KG1 (cell line): ENCODE measurements at places on chromosomes 6 and 20.

GRCh38 chr6:81572020-81572419 lies 180.5 kb downstream of the TENT5A start:
- DNase-seq, result no peak

DNA sequence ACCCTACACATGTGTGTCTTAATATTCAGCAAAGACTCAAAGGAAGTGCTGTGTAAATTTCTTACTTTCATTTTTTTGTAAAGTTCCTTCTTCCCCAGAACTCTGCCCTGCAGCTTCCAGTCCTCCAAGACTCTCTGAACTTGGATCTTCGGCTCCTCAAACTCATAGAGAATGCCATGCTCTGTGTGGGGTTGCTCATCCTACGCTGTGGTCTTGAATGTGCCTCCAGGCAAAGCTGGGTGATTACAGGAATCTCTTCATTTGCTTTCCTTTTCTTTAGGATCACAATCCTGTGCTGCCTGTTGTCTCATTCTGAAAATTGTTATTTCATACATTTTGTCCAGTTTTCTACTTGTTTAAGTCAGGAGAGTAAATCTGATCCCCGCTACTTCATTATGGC lies 14.5 kb upstream of the CDC5L start:
- DNase-seq, result no peak

- DNase-seq, result no peak
Observed at GRCh38 chr6:109515781-109516409, 32.9 kb upstream of the ZBTB24 start.

- DNase-seq, result no peak
Observed at GRCh38 chr6:149266659-149267058, 50.9 kb upstream of the TAB2 start.

GRCh38 chr20:11890331-11891076 lies 27.2 kb upstream of the BTBD3 start:
- DNase-seq, result peak; percentile 84

GRCh38 chr6:168732676-168733075 lies 291.7 kb downstream of the SMOC2 start:
- DNase-seq, result no peak

DNA sequence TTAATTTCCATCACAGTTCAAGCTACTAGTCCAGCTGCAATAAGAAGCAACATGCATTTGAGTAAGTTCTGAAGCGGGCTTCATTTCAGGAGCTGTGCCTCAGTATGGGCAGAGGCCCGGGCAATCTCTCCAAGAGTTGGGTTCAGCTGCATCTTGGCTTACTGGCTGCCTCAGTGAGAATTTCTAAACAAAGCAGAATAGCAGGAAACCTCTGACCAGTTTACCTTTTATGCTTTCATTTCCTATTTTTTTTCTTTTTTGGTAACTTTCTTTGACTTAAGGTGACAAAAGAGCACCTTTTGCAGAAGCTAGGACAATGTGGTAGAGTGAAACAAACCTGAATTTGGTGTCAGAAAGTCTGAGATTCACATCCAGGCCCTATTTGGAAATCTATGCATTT lies 51.0 kb upstream of the FBXO30 start:
- DNase-seq, result no peak

DNA sequence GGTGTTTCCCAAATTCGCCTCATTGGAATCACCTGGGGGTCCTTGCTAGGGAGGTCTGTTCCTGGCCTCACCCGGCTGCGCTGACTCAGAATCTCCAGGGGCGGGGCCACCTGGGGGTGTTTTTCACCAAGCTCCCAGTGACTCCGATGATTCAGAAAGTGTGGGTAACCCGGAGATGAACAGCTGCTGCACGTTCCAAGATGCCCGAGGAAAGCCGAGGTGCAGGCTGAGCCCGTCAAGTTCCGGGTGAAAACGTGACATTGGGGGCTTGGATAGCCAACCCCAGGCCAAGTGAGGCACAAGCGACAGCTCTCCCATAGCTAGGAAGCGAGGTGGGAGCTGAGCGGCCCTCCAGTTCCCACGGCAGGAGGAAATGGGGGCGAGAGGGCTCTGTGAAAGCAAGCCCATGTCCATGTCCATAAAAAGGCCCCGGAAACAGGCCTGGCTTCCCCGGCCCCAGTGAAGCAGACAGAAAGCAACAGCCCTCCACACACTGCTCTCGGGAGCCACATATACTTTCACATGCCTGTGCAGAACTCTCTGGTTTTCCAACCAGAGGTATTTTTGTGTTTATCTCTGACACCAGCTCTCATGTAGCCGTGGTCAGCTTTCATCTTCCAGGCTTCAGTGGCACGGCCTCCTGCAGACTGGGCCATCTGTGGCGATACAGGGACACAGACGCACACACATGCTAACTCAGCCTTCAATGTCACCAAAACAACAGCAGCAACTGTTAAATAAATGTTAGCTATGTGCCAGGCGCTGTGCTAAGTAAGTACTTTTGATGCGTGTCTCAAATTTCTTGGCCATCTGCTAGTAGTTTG lies 90.7 kb upstream of the CCDC28A start:
- DNase-seq, result no peak

GRCh38 chr6:108250240-108250866 lies 10.5 kb downstream of the SNX3 start:
- DNase-seq, result no peak

GRCh38 chr6:132961122-132961521 lies 146.8 kb downstream of the RPS12 start:
- DNase-seq, result no peak

GRCh38 chr6:67933278-67933677 lies 701.8 kb upstream of the ADGRB3 start:
- no peak for DNase-seq

DNA sequence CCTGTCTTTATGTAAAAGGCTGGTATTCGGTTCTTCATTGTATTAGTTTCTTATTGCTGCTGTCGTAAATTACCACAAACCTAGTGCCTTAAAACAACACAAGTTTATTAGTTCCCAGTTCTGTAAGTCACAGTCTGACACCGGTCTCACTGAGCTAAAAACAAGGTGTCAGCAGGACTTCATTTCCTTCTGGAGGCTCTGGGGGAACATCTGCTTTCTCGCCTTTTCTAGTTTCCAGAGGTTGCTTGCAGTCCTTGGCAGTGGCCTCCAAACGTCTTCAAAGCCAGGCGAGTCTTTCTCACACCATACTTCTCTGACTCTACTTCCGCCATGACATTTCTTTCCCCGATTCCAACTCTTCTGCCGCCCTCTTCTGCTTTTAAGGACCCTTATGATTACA lies 43.0 kb upstream of the ZFAND3 start:
- DNase-seq, result no peak

- DNase-seq, result peak; percentile 33
Observed at GRCh38 chr20:10469599-10469998, 34.5 kb downstream of the SLX4IP start.

- no peak for DNase-seq
Observed at GRCh38 chr20:46923550-46923949, 28.9 kb downstream of the EYA2 start.

DNA sequence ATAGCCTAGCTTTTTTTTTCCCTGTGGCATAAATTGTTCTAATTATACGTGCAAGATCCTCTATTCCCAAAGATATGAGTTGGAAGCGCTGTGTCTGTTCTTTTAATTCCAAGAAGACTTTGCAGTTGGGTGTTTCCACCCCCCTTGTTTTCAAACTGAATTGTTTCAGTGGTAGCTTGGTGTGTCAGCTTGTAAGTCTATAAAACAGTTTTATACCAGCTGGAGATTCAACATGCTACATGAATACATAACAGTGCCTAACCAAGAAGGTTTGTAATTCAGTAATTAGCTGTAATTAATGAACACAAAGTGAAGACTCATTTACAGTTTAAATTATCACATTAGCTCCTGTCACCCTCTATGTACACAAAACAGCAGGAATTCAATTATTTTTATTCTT lies 154.0 kb downstream of the ZNF217 start:
- no peak for DNase-seq

DNA sequence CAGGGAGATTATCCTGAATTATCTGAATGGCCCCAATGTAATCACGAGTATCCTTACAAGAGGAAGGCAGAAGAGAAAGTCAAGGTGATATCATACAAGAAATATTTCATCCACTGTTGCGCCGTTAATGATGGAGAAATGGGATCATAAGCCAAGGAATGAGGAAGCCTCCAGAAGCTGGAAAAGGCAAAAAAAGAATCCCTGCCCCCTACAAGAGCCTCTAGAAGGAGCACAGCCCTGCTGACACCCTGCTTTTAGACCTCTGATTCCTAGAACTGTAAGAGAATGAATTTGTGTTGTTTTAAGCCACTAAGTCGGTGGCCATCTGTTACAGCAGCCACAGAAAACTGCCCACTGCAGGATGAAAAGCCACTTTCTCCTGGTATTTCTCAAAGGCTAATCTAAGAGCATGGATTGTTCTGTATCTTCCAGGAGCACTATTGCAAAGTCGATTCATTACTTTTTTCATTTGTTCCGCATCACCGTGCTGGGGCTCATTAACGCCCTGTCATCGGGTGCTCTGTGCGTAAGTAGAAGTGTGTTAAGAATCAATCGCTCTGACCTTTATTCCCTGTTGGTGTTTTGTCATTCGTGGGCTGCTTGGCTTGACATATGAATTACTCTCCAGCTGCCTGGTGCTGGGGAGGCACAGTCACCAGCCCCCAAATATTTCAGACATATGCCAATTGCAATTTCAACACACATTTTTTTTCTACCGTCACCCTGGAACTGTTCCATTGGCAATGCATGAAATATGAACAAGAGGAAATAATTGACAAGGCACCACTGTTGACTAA lies 117.0 kb downstream of the PCSK2 start:
- no peak for DNase-seq

- no peak for DNase-seq
Observed at GRCh38 chr6:84773431-84774156, 9.2 kb upstream of the TBX18 start.

- no peak for DNase-seq
Observed at GRCh38 chr20:19012676-19013075, 199.1 kb downstream of the SCP2D1 start.

DNA sequence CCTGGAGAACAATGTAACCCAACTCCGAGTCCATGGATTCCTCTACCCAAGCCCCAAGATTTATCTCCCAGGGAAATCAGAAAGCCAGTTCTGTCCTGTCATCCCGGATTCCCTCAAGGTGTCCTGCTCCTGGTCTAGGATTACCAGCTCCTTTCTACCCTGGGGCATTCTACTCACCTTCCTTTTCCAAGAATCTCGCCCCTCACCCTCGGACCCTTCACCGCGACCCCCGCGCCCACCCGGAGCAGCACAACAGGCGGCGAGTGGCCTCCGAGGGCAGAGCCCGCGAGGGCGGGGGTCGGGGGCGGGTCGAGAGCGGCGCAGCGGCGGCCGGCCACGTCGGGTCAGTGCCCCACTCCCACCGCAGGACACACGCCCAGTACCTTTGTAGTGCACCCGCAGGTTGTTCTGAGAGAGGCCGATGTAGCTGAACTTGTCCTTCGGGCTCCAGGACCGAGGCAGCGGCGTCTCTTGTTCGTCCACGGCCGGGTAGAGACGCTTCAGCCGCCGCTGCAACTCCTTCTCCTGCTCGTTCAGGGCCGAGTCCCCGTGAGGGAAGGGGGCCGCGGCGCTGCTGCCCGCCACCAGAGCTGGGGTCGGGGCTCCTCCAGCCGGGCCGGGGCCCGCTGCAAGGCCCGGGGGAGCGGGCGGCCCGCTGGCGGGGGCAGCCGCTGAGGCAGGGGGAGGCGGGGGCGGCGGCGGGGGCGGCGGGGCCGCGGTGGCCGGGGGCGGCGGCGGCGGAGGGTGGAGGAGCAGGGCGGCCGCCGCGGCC lies 897 bp downstream of the RANBP9 start:
- no peak for DNase-seq

DNA sequence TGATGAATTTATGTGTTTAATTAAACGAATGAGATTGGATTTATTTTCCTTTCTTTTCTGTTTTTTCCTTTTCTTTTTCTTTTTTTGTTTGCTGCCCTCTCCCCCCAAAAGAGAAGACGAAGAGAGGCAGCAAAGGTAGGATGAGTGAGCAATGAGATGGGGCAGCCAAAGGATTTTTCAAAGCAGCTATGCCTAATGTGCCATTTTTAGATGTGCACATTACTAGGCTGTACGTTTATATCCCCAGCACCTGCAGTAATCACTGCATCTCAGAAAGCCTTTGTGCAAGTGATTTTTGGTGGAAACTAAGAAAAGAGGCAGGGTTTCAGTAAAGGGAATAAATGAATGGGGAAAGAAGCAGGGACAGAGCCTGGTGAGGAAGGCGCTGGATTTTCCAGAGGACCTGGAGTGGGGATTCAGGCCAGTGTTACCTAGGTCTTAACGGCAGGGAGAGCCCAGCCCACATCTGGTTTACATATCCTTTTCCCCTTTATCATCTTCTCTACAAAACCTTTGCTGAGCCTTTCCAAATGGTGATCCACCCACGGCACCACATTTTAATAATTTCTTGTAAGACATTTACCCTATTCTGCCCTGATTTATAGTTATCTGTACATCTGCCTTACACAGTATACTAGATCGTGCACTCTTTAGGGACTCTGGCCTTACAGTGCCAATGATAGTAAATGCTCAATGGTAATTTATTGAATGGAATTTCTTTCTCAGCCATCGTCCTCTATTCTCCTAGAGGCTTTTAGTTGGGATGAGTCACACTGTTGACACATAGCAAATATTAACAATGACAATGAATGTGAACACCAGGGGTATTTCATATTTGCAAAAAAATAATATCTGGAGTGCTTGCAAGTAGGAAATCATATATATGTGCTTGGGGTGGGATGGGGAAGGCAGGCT lies 38.3 kb upstream of the ATXN1 start:
- DNase-seq, result no peak

- no peak for DNase-seq
Observed at GRCh38 chr20:4457566-4458543, 263.9 kb upstream of the PRND start.
